ENCODE measurements at places on chromosomes 1 and 21. TPM values are rescaled to one million over a fixed set of nuclear protein-coding genes. Genes with fewer than 3 reads are reported as not detected.

- no peak for DNase-seq
These were observed 122.7 kb downstream of the ZBTB18 start for GRCh38 chr1:244173769-244174168.

Gene FCRL6
- 2.7 TPM for total RNA-seq

DNA sequence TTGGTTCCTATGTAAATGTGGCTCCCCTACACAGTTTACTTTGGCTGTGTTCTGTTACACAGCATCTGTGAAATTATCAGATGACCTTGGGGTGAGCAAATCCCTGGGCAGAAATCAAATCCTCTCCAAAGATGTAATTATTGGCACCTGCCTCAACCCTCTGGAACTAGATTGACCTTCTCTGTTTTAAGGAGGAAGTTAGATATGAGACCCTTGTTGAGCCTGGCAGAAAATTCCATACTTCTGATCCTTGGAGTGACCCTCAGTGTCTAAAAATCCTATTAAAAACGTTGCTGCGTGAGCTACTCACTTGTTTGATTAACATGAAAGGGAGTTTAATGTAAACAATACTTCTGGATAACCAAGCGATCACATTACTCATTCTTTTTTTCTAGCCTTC is 122.0 kb downstream of the CLIC6 start:
- DNase-seq = no peak

DNA sequence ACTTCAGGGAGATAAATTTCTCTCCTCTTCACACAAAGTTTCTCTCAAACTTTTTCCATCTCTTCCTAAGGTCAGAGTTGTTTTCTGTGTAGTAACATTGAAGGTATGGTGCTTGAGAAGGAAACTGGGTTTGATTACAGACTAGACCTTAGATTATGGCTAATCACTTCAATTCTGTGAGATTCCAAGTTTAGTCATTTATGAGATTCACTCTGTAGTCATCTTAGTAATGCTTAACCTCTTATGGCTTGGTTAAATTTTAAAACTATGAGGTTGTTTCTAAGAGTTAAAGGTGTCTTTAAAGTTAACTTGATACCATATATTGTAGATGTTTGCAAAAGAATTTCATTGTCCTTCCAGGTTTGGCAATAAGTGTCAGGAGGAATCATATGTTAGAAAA is 1092.2 kb downstream of the KCNT2 start:
- DNase-seq = no peak

Gene SH2D5
- total RNA-seq = 0.05 TPM

GRCh38 chr1:229786974-229787610 is 161.0 kb downstream of the URB2 start:
- DNase-seq = no peak

Measured in liver (tissue), 10 donors.